Fibroblast of lung (primary cell): ENCODE measurements at places on chromosomes 4 and X.

- no peak overlapping the region for H3K4me3 ChIP-seq
- no peaks in the 10 kb centered on the region for H3K4me1 ChIP-seq
- DNase-seq = no peak
- H3K27ac ChIP-seq = no peak overlapping the region
Observed at GRCh38 chr4:139808381-139808807, 142.8 kb downstream of the MGST2 start.

- DNase-seq = no peak
- H3K27ac ChIP-seq = no peak overlapping the region
- H3K27me3 ChIP-seq = no peaks in the 10 kb centered on the region
- H3K4me1 ChIP-seq = peaks cover 5% of the 10 kb centered on the region
Observed at GRCh38 chr4:183180096-183180495, 81.0 kb downstream of the WWC2 start.

DNA sequence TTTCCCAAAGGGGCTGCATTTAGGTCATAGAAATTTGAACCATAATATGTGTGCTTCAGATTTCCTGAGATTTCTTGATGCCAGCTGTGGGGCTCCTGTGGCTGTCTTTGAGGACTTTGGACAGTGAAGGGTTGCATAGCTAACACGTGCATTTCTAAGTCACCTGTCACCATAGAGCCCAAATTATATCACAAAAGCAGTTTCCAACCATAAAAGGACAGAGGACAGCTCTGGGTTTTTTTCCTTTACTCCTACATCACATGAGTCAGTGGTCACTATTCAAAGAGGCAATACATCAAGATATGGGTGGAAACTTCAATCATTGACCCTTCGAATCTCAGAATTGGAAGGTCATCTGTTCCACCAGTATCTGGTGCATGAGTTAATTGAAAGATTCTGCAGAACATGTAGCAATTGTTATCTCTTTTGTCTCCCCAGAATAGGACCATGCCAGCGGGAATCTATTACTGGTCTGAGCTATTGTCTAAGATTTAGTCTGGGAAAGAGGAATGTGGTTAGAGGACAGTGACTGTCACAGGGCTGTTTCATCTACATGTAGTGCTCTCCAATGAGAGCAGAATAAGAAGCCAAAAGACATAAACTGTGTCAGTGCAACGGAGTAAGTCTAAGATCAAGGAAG lies 133.5 kb downstream of the AASDH start:
- no peaks in the 10 kb centered on the region for H3K27me3 ChIP-seq
- H3K4me3 ChIP-seq = no peak overlapping the region
- no peak overlapping the region for H3K27ac ChIP-seq

DNA sequence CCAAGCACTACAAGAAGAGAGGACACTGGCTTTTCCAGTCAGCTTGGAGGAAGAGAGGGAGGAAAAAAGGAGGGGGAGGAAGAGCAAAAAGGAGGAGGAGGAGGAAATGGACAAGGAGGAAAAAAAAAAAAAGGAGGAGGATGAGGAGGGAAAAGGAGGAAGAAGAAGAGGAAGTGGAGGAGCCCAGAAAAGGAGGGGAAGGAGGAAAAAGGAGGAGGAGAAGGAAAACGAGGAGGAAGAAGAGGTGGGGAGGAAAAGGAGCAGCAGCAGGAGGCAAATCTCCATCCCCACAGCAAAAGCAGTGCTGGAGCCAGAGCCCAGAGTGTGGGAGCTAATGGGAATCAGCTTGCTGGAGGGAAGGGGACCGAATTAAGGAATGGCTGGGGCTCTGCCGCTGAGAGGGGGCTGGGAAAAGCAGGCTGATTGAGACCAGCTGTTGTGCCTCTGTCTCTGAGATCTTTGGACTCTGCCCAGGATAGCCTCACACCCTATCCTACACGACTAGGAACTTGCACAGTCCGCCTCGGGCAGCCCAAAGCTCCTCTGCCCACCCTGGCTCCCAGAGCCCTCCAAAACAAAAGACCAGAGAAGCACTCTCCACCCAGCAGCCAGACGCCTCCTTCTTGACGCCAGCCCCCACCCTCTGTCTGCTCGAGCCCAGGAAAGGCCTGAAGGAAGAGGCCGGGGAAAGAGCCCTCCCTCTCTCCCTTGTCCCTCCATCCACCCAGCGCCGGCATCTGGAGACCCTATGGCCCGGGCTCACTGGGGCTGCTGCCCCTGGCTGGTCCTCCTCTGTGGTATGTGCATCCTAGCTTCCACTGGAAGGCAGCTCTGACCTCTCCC lies at the start of gene XPNPEP2:
XPNPEP2 (plus strand) TSS at position 514 of the 843 bp plus-strand sequence; CDS start at position 749, 235 bp downstream.
- H3K4me3 ChIP-seq = peak within 1 kb of the TSS; percentile 12
- no peaks in the 10 kb centered on the region for H3K36me3 ChIP-seq
- H3K4me1 ChIP-seq = peaks cover 3% of the 10 kb centered on the region
- no peak within 1 kb of the TSS for H3K27ac ChIP-seq
- no peak for DNase-seq

- peaks cover 2% of the 10 kb centered on the region for H3K4me1 ChIP-seq
- no peak overlapping the region for H3K4me3 ChIP-seq
- no peaks in the 10 kb centered on the region for H3K36me3 ChIP-seq
- no peak for DNase-seq
Observed at GRCh38 chr4:143377611-143378099, 41.0 kb downstream of the GAB1 start.

GRCh38 chrX:16307950-16308349 lies 140.7 kb downstream of the MAGEB17 start:
- H3K27me3 ChIP-seq = no peaks in the 10 kb centered on the region
- H3K27ac ChIP-seq = no peak overlapping the region
- no peaks in the 10 kb centered on the region for H3K36me3 ChIP-seq
- H3K4me3 ChIP-seq = no peak overlapping the region
- H3K4me1 ChIP-seq = no peaks in the 10 kb centered on the region

- H3K4me1 ChIP-seq = no peaks in the 10 kb centered on the region
- no peaks in the 10 kb centered on the region for H3K36me3 ChIP-seq
- DNase-seq = no peak
- H3K27me3 ChIP-seq = no peaks in the 10 kb centered on the region
- no peak overlapping the region for H3K27ac ChIP-seq
Observed at GRCh38 chr4:71814433-71814832, 30.6 kb upstream of the GC start.

GRCh38 chrX:9211269-9211668 lies 177.3 kb upstream of the FAM9B start:
- no peaks in the 10 kb centered on the region for H3K27me3 ChIP-seq
- no peak for DNase-seq
- no peaks in the 10 kb centered on the region for H3K36me3 ChIP-seq
- no peak overlapping the region for H3K27ac ChIP-seq

- no peaks in the 10 kb centered on the region for H3K36me3 ChIP-seq
- H3K4me1 ChIP-seq = no peaks in the 10 kb centered on the region
- H3K27me3 ChIP-seq = no peaks in the 10 kb centered on the region
- H3K27ac ChIP-seq = no peak overlapping the region
- DNase-seq = peak; percentile 74
Observed at GRCh38 chr4:170139764-170140163, 50.0 kb upstream of the AADAT start.
